Activated CD8-positive, alpha-beta memory T cell treated with anti-CD3 and anti-CD28 coated beads for 1 hour (primary cell): ENCODE measurements at places on chromosomes 7 and 10.

- no peak for DNase-seq
These were observed 91.3 kb downstream of the PCGF5 start for GRCh38 chr10:91311601-91312381.

GRCh38 chr10:121154310-121154709, 303.1 kb downstream of the WDR11 start:
- no peak for DNase-seq

DNA sequence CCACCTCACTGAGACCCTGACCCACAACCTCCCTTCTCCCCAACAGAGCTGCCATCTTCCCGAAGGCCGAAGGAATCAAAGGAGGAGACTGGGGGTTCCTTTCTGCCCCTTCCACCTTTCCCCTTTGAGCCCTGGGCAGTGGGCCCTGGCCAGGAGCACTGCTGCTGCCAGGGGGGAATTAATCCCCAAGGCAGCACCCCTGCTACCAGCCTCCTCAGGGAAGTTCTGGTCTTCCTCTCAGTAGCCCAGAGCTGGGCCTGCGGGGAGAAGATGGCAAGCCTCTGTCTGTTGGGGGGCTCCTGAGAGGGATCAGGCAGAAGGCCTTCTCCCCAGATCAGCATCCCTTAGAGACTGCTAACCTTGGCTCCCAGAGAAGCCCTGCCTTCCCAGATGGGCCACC, 25.5 kb downstream of the DPCD start:
- no peak for DNase-seq

GRCh38 chr10:14371581-14371980, 40.9 kb upstream of the FRMD4A start:
- no peak for DNase-seq

GRCh38 chr10:4977025-4977424, 13.8 kb downstream of the AKR1C1 start:
- DNase-seq: no peak

GRCh38 chr10:20949967-20950366, 52.9 kb upstream of the NEBL start:
- no peak for DNase-seq

DNA sequence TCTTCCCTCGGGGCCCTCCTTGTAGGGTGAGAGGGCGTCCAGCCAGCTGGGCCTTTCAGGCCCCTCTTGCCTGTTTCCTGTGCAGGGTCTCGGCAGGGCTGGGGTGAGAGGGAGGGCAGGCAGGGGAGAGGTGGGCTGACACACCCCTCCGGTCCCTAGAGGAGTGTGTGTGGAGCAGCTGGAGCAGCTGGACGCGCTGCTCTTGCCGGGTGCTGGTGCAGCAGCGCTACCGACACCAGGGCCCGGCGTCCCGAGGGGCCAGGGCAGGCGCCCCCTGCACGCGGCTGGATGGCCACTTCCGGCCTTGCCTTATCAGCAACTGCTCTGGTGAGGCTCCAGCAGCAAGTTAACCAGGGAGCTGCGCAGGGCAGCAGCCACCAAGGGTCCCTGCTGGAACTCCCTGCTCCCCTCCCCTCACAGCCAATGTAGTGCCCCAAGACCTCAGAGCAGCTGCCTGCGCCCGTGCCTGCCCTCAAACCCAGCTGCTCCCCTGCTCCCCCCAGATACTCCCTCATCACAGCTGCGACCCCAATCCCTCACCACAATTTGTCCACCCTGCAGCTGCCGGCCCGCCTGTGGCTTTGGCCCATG, 15.7 kb upstream of the ZNF862 start:
- DNase-seq: no peak

DNA sequence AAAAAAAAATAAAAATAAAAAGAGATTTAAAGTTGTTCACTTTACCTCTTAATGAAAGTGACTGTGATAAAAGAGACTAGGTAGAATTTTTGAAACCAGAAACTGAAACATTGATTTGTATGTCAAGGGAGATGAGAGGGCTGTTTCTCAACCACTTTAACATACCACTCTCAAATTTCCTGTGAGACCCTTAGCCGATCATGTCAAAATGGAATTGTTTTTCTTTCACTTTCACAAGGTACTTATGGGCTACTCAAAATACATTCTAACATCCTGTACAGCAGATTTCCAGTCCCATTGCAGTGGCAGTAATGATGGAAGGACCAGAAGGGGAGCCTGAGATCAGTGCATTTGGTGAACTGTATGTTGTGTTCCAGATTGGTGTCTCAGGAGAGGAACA, 261.2 kb downstream of the PPP1R3A start:
- DNase-seq: no peak

- DNase-seq: no peak
These were observed 37.2 kb downstream of the NKX6-2 start for GRCh38 chr10:132748545-132749370.

GRCh38 chr7:42493436-42494198, 256.6 kb upstream of the GLI3 start:
- no peak for DNase-seq

GRCh38 chr10:100866575-100867098, 46.1 kb upstream of the SLF2 start:
- DNase-seq: no peak

GRCh38 chr10:30536578-30536977, 93.0 kb downstream of the LYZL2 start:
- no peak for DNase-seq

- DNase-seq: no peak
These were observed 76.8 kb downstream of the TFEC start for GRCh38 chr7:115953592-115954255.

DNA sequence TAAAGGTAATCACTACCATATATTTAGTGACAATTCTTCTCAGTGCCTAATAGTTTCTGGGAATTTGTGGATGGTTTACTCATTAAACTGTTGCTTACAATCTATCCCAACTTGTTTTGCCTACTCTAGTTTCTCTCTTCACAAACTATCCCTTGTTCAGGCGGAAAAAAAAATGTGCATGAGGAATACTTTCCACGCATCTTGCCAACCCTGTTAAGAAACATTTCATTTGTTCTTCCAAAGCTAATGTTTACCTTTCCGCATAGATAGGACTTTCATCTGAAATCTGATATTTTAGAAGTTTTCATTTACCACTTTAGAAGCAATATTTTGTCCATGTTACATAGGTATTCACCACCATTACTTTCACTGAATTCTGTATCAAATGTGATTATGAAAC, 191.9 kb downstream of the MDFIC start:
- no peak for DNase-seq

GRCh38 chr10:57867241-57867640, 400.5 kb downstream of the IPMK start:
- no peak for DNase-seq

- no peak for DNase-seq
These were observed 367.9 kb upstream of the MBL2 start for GRCh38 chr10:53140506-53140905.
